ENCODE measurements at places on chromosomes 6 and 20.
A peak's percentile ranks its signal among the peaks of the same experiment; 100 is the strongest.

GRCh38 chr6:141464490-141464889 lies 668.2 kb upstream of the GJE1 start:
- DNase-seq = peak; percentile 25

DNA sequence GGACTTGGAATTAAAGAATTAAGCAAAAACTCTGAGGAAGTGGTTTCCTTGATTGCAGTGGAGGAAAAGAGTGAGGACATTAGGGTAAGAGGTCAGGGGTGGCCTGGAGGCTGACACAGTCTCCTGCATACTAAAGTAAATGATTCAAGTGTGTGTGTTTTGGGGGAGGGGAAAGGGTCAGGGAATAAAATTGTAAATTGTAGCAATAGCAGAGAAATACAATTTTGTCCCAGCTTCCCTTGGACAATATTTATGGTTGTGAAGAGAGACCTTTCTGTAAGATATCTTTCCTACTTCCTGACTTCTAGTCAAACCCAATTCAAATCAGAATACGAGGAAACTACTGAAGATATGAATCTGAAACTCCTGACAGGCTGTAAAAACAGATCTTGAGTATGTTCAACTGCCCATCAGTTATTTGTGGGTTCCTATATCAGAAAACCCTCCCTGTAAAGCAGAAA lies 143.4 kb upstream of the HMGN3 start:
- no peak for DNase-seq

- DNase-seq = no peak
Observed at GRCh38 chr6:96194675-96195074, 178.9 kb downstream of the FUT9 start.

DNA sequence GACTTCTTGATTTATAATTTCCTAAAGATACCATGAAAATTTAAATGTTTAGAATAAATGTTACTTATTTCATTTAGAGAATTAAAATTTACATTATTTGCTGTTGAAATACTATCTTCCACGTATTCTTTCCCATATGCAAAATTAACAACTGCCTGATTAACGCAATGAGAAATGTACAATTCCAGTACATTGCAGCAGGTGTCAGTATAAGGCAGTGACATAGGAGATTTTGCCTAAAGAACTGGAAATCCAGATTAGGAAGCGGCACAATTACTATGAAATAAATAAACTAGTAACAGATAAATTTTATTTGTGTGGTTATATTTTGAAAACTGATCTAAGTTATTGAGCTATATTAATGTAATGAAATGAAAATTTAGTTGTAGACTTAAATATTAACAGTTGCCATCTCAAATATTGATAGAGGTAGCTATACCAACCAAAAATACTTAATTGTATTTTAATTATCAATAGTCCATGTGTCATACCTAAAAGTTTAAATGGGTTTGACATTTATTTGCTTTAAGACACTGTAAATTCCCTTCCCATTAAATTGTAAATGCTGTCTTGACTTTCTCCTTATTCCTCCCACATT lies 300.2 kb downstream of the UTRN start:
- peak; percentile 65 for DNase-seq

DNA sequence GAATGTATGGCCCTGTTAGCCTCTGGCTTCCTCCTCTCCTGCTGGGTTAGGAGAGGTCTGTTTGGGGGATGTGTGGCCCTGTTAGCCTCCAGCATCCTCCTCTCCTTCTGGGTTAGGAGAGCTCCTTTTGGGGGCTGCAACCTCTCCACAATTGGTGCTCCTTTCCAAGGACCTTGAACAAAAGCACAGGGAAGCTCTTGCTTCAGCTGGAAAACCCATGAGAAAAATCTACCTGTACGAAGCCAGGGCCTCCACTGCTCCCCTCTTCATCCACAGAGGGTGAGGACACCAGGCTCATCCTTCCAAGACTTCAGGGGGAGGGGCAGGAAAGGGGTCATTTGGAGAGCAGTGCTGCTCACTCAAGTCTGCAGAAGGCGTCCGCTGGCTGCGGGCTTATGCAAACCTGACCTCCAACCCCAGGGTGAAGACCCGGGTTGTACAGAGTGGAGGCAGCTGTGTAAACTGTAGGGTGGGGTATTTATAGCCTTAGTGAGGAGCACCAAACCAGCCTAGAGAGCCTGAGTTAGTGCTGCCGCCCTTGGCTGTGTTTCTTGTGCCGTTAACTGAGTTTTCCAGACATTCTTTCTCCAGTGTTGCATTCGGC lies 62.1 kb downstream of the SLC24A3 start:
- DNase-seq = no peak

GRCh38 chr6:106194949-106195921 lies 109.1 kb downstream of the PRDM1 start:
- DNase-seq = peak; percentile 88

DNA sequence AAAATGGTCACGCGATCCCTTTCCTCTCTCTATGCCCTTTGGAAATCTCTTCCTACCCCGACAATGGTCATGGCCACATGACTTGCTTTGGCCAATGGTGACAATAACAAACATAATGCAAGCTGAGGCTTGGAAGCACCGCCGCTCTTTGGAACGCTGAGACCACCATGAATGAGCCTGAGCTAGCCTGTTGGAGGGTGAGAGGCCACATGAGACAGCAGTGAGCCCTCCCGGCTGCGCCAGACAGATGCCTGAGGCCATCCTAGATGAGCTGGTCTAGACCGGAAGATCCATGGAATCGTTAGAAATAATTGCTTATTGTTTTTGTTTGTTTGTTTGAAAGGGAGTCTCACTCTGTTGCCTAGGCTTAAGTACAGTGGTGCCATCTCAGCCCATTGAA lies 64.2 kb downstream of the STK35 start:
- no peak for DNase-seq

GRCh38 chr6:152267967-152268845 lies 369.0 kb downstream of the SYNE1 start:
- peak; percentile 60 for DNase-seq

- DNase-seq = peak; percentile 93
Observed at GRCh38 chr6:80541181-80541580, 434.7 kb downstream of the BCKDHB start.

DNA sequence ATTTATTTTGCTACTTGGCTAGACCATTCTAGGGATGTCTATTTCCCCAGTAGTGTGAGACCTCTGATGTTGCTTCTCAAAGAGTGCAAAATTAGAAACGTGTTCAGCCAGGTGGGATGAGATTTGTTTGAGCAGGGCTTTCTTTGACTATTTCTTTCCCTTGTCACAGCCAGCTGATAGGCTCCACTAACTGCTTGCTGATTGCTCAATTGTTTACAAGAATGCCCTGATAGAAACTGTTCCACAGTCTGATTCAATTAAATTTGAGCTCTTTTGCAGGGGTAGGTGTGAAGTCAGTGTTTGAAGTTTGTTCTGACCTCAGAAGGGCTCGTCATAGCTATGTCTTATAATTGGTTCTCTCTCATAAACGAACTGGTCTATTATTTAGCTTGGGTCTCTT lies 220.5 kb downstream of the FNDC1 start:
- no peak for DNase-seq

DNA sequence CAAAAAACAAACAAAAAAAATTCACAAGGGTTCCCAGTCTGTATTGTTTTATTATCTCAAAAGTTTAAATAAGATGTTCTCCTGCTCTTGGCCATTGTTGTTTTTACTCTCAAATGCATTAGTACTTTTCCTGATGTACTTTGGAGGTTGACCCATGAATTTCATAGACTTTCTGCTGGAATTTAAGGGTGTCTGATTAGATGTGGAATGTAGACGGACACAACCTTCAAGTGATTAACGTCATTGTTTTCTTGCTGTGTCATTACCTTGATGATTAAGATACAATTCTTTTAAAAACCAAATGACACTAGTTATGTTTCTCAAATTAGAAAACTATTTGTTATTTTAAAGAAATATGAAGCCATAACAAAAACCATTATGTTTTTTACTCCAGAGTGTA lies 421.4 kb upstream of the RUNX2 start:
- no peak for DNase-seq

- DNase-seq = peak; percentile 42
Observed at GRCh38 chr6:37546141-37546871, 46.6 kb upstream of the CCDC167 start.

GRCh38 chr6:108463784-108464183 lies 96.9 kb upstream of the FOXO3 start:
- DNase-seq = no peak

DNA sequence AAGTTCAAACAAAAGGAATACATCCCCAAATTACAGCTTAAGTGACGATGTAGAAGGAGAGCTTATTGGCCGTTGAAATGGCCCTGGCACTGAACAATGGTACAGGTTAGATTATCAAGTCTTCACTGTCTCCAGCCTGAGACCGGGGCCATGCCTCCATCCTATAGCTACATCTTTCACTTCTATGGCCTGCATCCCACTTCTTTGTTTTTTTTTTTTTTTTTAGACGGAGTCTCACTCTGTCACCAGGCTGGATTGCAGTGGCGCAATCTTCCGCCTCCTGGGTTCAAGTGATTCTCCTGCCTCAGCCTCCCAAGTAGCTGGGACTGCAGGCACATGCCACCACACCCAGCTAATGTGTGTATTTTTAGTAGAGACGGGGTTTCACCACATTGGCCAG lies 464.6 kb downstream of the CDH26 start:
- no peak for DNase-seq

Measured in ELR (cell line).